ENCODE measurements at places on chromosomes 2 and 18. TPM values are rescaled to one million over a fixed set of nuclear protein-coding genes. Genes with fewer than 3 reads are reported as not detected.

Gene TBC1D8
- 2.3 TPM for polyA plus RNA-seq

Gene NMS
- polyA plus RNA-seq, result not detected

Gene POTEE
- polyA plus RNA-seq, result 0.03 TPM

Gene SPAST
- polyA plus RNA-seq, result 3.1 TPM

Gene LINC00305
- not detected for polyA plus RNA-seq

Gene GYPC
- polyA plus RNA-seq, result not detected

Gene GPR55
- not detected for polyA plus RNA-seq

Gene CELF4
- not detected for polyA plus RNA-seq

Gene HOXD4
- polyA plus RNA-seq, result 0.83 TPM

Gene RSAD2
- polyA plus RNA-seq, result 1.9 TPM

Gene TGFA
- polyA plus RNA-seq, result 37.1 TPM

Gene DUSP2
- 2.5 TPM for polyA plus RNA-seq

Gene ANKRD23
- polyA plus RNA-seq, result 0.59 TPM

Gene TAF1B
- polyA plus RNA-seq, result 9.7 TPM

Gene C2orf80
- polyA plus RNA-seq, result not detected

Gene DLX2
- polyA plus RNA-seq, result 1.9 TPM

- no peak for DNase-seq
Observed at GRCh38 chr2:39455826-39456225, 18.7 kb upstream of the MAP4K3 start.

DNA sequence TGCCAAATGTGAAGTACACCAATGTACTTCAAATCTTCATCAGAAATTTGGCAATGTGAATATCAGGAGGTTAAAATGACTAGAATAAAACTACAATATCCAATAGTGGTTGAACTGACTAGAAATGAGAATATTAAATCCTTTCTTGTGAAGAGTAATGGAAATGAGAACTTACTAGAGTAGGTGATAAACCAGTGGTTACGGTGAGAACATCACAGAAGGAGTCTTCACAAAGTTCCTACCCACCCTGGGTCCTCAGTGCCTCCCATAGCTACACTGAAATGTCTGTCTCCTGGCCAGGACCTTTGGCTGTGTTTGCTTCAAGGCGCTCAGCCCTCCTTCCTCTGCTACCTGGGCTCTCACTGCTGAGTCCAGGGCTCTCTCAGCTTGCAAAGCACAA, 289.7 kb downstream of the STK39 start:
- no peak for DNase-seq

DNA sequence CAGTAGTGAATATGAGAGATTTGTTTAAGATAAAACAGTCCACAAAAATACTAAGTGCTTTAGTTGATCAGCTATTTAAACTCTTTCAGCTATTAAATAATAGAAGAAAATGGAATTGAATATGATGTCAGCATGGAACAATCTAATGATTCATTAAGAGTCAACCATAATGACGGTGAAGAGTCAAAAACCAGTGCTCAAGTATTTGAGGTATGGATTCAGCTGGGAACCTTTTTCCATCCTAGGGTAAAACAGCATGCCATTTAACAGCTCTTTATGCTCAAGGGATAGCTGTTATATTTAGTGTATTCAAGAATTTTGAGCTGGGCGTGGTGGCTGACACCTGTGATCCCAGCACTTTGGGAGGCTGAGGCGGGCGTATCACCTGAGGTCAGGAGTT, 29.7 kb downstream of the CARF start:
- peak; percentile 28 for DNase-seq

DNA sequence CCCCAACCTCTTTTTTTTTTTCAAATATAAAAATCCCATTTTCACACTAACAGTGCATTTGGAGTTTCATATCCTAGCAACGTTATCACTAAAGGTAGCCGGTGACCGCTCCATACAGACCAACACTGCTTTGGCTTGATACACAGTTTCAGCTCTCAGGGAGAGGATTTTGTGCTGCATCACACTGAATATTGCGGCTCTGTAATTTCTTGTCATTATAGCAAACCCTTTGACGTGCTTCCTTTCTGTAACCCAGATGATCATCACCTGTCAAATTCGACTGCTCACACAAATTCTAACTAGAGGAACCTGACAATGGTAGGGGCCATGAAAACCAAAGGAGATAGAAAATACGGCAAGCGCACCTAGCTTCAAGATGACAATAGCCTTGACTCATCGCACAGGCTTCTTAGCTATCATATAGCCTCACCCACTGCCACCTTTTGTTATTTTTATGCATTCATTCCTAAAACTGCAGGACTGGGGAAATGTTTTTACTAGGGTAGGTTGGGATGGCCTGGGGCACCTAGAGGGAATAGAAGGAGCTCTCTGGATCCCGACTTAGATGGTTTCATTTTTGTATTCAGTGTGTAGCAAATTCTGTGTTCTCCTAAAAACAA, 582.9 kb upstream of the PIK3C3 start:
- no peak for DNase-seq

DNA sequence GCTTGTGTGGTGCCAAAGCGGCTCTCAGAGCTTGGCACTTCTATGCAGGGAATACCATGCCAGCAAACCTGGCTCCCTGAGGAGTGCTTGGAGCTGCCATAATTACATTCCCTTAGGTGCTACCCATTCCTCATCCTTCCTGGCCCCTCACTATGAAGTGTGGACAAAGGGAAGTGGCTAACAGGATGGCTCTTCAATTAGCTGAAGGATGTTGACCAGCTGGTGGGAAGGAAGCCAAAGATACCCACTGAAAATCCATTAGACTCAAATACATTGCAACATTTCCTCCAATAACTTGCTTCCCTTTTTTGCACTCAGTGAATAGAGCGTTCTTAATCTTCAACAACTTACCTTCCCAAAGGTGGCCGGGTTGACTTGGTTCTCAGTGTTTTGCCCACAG, 8.5 kb downstream of the RFX8 start:
- DNase-seq, result no peak

DNA sequence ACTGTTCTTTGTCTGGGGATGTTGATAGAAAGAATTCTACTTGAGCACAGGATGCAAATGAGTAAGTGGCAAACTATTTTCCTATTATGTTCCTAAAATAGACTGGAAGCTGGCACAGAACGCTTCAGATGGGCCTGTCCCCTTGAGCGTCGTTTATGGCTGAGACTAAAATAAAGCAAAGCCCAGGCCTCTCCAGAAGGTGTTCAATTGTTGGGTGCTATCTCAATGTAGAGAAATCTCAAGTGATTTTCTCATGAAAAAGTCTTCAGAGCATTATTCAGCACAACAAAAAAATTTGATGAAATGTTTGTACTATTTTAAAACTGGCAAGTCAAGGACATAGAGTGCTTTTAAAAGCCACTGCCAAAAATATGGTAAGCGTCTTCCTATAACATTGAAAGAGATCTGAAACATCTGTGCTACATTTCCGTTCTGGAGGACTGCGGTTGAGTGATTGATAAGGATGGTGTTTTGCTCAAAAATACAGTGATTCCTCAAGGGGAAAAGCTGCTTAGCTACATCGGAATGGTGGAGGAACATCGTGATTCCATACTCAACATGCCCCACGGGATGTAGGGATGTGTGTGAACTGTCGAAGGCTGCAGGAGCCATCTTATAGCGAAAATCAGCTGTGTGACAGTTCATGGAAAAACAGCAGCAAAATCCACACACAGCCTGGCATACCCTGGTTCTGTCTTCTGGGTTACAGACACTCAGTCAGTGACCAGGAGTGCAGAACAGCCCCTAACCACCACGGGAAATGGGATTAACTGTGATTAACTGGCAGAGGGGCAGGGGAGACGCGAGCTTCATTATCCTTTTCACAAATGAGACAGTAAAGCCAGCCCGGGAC, 10.4 kb upstream of the LRRFIP1 start:
- DNase-seq, result no peak

- no peak for DNase-seq
Observed at GRCh38 chr2:231655894-231656293, 52.4 kb upstream of the PTMA start.

GRCh38 chr2:47771211-47771610, 11.7 kb upstream of the MSH6 start:
- peak; percentile 98 for DNase-seq

GRCh38 chr2:239267288-239267951, 133.4 kb downstream of the HDAC4 start:
- no peak for DNase-seq

DNA sequence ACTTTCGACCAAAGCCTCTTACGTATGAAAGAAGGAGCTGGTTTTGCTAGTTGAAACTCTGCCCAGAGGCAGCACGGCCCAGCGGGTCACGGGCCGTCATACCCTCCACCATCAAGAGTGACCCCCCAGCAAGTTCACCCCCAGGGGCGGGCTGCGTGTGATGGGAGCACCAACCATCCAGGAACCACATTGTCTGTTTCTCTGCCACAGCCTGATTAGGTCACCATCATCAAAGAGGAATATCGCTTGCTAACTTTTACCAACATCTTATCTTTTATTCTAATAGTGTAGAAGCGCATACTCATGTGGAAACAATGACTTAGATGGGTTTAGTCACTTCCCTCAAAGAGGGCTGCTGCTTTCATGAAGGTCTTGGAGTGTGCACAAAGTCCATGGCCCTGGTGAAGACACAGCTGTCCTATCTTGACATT, 116.6 kb upstream of the SMIM21 start:
- DNase-seq, result no peak

DNA sequence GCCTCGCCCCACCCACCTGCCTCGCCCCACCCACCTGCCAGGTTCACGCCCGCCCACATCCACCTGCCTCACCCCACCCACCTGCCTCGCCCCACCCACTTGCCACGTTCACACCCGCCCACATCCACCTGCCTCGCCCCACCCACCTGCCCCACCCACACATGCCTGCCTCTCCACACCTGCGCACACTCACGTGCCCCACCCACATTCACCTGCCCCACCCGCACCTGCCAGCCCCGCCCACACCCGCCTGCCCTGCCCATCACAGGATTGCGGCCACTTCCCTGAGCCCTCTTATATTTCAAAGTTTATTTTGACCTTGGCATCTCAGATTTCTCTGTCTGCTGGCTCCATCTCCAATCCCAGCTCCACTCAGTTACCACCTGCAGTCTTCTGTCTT, 217.5 kb upstream of the SOX11 start:
- no peak for DNase-seq

DNA sequence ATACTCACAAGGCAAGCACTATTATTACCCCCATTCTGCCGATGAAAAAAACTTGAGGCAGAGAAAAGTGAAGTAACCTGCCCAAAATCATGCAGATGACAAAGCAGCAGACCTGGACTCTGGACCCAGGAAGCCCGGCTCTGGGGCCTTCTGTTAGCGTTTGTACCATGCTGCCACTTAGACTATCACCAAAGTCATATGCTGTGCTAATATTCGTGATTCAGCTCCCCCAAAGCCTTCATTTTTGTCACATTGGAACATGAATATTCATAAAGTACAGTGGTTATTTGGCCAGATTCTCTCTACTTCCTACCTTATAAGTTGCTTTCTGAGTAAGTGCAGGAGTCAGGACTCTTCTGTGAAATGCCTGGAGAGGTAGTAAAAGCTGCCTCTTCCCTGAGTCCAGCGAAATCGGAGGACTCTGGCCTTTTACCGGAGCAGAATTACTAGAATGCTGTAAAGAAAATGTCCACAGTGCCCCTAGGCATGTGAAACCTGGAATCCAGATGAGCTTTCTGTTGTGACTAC, 86.7 kb downstream of the FTCDNL1 start:
- no peak for DNase-seq

GRCh38 chr2:25343187-25343825, 1.6 kb upstream of the DNMT3A start:
- DNase-seq, result no peak

GRCh38 chr18:23990474-23991410, 23.8 kb upstream of the TTC39C start:
- no peak for DNase-seq

DNA sequence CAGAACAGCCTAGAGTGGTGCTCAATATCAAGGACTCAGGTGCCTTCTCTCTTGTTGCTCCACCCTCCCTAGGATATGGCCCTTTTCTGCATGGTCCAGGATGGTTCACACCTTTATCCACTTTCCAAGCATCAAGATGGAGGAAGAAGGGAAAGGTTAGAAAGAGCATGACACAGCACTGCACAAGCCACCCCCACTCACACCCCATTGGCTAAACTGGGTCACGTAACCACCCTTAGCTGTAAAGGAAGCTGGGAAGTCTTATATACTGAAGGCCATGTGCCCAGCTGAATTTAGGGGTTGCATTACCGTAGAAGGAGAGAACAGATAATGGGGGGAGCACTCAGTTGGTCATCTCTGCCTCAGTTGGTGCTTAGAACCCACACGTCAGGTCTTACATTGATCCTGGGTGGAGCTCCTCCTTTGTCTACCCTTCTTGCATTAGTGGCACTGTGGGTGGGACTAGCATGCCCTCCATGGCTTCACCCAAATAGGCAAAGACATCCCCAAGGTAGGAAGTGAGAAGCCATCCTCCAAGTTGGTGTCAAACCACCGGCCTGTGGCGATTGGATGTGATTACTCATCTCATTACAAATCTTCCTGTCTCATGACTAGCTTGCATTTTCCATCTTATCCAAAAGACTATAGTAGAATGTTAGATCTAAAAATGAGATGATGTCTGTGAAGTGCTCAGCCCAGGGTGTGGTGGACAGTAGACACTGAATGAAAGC, 248.5 kb downstream of the HAUS1 start:
- DNase-seq, result no peak

- DNase-seq, result peak; percentile 82
Observed at GRCh38 chr2:216316743-216317142, 55.5 kb downstream of the MARCHF4 start.

GRCh38 chr2:171707752-171708151, 20.5 kb downstream of the DYNC1I2 start:
- no peak for DNase-seq

DNA sequence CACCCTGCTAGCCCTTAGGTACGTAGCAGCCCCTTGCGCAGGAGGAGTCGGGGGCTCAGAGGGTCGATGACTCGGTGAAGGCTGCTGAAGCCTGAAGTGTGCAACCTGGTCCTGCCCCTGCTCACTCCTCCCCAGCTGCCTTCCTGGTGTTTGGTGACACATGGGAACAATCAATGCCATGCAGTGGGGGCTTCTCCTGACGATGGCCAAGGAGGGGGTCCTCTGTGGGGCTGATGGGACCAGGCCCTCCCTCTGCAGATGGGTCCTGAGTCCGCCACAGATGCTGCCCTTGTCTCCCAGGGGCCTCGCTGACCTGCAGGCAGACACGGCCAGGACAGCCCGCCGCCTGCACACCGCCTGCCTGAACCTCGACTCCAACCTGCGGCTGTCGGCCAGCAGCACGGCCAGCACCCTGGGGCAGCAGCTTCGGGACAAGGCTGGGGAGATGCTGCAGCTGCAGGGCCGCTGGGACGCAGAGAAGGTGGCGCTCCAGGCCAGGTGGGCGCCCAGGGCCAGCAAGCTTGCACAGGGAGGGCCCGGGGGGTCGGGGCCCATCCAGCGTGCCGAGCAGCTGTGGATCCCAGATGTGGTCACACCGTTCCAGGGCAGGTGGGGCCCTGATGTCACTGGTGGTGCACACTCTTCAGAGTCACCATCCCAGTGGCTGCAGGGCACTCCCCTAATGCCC, 24.6 kb downstream of the CROCC2 start:
- no peak for DNase-seq

DNA sequence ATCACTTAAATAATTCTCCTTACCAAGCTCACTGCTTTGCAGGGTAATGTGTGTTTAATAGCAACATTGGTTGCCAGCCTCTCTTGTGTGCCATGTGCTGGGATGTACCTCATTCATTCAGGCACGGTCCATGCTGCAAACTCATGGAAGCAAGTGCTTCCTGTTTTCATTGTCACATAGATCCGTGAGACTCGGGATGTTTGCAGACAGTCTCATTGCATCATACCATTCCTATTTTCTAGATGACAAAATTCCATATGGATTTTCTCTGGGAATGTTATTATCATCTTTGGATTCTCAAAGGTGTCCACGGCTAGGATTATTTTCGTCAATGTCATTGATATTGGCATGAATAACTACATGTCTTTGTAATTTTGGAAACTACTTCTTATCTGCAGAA, 60.0 kb upstream of the HDAC4 start:
- no peak for DNase-seq

GRCh38 chr18:24539866-24540617, 79.6 kb downstream of the HRH4 start:
- DNase-seq, result no peak
